ENCODE measurements at places on chromosomes 7 and 10. TPM values are rescaled to one million over a fixed set of nuclear protein-coding genes. Genes with fewer than 3 reads are reported as not detected.

DNA sequence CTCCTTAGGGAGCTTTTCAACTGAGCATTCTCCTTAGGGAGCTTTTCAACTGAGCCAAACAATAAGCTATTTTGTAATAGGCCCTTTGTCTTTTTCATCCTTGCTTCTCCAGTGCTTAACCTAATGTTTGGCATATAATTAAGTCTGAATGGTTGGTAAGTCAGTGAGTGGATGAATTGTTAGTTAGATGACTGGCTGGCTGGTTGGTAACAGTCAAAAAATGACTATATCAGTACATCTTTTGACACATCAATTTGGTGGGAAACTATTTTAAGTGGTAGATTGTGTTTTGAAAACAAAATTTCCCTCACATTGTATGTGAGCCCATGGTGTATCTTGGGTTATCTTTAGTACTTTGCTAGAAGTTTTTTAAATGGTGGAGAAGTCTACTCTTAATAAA, 16.4 kb downstream of the ING3 start:
- no peak for DNase-seq

DNA sequence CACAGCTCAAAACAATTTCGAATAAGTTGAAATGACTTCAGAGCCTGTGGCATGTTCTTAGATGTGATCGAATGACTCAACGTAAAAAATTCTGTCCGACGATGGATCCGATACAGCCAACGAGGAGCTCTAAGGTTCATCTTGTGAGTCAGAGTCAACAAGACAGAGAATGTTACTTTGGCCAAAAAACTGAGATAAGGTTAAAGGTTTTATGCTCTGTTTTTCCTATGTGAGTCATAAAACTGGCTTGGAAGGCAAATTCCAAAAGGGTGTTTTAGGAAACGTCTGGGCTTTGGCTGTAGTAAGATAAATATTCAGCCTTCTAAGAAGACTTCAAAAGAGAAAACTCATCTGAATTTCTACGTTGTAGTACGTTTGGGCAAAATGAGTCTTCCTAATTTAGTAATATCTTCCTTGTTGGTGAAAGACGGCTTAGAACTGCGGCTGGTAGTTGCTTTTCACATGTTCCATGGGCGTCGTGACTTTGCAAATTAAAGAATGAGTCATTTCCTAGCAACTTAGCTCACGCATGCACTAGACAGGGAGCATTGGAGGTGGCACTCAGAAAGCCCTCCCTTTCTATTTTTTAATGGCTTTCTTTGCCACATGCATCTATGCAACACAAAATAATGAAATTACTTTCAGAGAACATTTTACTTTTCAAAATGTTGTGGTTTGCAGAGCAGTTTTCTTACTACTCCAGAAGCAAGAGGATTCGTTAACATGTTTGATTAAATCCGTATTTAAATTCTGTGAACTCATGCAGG, 28.2 kb downstream of the PFKP start:
- peak; percentile 36 for DNase-seq

- no peak for DNase-seq
Measured at GRCh38 chr7:112211348-112211907, 4.9 kb downstream of the ZNF277 start.

GRCh38 chr7:15446280-15446679, 115.5 kb downstream of the AGMO start:
- no peak for DNase-seq

- no peak for DNase-seq
Measured at GRCh38 chr7:101237206-101238067, at the start of gene CLDN15. Gene CLDN15 (minus strand): TSS chr7:101237802. CDS start chr7:101237581, 221 bp downstream.

DNA sequence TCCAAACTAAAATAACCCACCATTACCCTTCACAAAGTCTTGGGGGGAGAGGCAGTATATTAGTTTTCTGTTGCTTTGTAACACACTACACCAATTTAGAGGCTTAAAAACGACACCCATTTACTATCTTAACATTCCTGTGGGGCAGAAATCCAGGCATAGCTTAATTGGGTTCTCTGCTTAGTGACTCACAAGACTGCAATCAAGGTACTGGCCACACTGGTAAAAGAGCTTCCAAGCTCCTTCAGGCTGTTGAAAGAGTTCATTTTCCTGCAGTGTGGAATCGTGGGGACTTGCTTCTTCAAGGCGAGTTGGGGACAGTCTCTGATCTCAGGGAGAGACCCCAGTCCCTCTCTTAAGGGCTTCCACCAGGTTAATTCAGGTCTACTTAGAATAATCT, 139.1 kb downstream of the XPNPEP1 start:
- no peak for DNase-seq

DNA sequence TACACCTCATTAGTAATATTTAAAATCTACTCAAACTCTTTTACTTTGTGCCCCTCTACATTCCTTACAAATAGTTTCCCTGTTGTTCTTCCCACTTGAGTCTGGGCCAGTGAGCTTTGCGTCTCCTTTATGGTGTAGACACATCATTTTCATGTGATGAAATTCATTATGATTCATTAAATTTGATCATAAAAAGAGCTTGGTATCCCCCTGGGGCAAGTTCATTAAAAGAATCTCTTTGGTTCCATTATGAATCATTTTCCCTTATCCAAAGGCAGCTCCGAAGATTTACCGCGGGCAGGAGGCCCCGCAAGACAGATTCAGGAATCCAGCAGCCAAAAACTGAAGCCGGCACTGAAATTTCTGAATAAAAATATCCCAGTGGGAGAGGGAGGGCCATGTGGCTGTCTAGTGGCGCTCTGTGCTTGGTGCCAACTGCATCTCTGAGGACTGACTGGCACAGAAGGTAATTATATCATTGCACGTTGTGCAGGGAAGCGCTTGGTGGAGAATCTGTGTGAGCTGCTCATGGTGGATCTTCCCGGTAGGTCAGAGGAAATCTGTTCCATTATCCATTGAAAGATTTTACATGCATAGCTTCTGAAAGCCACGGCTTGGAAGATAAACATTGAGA, 151.4 kb upstream of the PITRM1 start:
- peak; percentile 56 for DNase-seq

The CDH23 gene
- total RNA-seq = 1.2 TPM

GRCh38 chr7:100401811-100402210, 26.7 kb downstream of the ZCWPW1 start:
- DNase-seq = no peak

The NPSR1 gene
- not detected for total RNA-seq

- DNase-seq = no peak
Measured at GRCh38 chr7:43522406-43523156, 60.3 kb upstream of the STK17A start.

GRCh38 chr10:79093658-79094411, 25.1 kb downstream of the ZMIZ1 start:
- DNase-seq = no peak

DNA sequence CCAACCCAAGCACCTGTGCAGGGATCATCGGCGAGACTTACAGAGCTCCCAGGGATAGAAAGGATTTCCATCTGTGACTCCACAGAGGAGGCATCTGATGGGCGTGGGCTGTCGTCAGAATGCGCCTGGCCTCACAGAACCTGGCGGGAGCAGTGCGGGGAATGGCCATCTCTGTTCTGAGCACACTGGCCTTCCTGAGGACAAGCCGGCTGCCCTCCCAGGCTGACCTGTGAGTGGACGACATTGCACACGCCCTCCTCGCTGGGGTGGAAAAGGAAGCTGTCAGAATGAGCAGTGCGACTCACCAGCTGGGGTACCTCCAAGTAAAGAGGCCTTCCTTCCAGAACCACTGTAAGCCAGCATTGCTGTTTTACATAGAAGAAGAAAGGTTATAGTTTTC, 234.6 kb upstream of the PITRM1 start:
- DNase-seq = no peak
